Nucleus accumbens (tissue), 56 donors: ENCODE measurements at places on chromosomes 5 and 9.

GRCh38 chr5:163387589-163388343 is 49.6 kb upstream of the CCNG1 start:
- no peak for DNase-seq

DNA sequence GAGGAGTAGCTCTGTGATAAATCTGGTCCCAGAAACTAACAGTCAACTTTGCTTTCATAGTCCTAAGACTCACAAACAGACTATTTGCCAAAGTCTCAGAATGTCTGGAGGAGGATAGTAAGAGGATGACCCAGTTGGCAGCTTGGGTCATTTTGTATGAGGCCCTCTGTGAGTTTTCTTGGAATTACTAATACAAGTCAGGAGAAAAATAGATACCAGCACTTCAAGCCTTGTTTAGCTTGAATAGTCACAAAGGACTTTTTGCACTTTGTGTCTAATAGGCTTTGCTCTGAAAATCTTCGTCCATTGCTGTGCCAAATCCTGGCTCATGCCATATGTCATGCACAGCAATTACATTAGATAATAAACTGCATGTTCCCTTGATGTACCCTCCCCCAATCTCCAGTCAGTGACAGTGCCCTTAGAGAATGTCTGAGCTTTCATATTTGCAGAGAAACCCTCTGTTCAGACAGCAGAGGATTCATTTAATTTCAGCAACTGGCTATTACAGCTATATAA is 612.8 kb downstream of the CSNK1G3 start:
- no peak for DNase-seq

GRCh38 chr9:96487029-96487396 is 37.0 kb downstream of the HABP4 start:
- no peak for DNase-seq

DNA sequence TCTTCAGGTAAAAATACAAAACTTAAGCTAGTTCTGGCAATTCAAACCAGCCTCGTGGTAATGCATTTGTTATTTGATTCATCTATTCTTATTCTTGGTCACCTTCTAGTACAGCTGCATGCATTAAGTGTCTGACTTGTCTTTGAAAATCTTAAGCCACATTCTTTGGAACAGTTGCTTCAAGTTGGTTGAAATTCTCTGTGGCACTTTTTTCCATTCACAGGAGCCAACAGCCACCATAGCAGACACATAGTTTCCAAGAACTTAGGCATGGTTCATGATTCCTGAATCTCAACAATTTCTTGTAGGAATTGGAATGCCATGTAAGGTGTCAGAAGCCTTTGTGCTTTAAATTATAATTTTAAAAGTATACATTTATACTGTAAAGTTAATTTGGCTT is 47.4 kb upstream of the MEF2C start:
- no peak for DNase-seq

- no peak for DNase-seq
Observed at GRCh38 chr5:71969460-71969859, 137.8 kb upstream of the MAP1B start.

DNA sequence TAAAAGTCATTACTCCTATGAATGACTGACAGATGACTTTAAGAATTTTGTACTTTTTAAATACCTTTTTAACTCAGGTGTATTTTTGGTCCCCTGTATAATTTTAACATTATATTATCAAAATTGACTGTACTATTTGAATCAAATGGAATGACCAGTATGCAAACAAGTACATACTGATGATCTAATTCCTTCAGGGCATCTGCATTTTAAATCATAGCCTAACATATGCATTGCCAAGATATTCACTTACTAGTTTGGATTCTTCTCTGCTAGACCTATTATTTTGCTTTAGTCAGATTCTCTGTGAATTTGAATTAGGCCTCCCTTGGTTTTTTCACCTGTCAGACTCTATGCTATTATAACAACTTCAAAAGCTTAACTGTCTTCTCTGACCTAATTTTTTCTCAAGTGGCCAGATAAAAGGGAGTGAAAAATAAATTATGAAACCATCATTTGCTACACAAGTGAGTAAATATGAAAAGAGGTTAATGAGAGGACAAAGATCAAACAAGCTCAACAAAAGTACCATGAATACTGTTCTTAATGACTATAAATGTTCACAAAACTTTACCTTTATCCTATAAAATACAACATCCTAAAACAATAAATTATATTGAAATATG is 1505.2 kb upstream of the CDH9 start:
- no peak for DNase-seq

DNA sequence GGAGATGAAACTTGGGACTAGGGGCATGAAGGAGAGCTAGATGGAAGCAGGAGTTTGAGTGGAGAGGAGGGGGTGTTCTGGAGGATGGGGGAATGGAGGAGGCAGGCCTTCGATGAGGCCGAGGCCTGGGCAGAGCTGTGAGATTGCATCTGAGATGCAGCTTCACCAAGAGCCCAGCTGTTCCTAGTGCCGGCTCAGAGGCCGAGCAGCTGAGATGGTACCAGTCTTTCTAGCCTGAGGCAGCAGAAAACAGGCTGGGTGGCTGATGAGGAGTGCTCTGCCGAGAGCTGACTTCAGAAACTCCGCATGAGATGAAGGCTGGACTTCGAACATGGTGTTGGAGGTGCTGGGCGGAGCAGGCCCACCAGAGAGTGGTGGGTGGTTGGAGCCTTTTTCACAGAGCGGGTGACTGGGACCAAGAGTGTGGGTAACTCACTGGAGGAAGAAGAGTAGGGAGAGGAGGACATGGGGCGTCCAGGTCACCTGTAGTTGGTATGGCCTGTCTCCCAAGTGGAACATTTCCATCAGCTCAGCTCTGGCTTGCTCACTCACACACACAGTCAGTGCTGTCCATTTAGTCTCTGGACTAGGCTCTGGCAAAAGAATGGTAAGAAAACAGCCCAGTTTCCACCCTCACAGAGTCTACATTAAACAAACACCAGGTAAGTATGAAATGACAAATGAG is 54.7 kb downstream of the TMOD1 start:
- no peak for DNase-seq
